CD4-positive, alpha-beta T cell treated with Interleukin-4 for 1 hour (primary cell): ENCODE measurements at places on chromosomes 12 and 14.

DNA sequence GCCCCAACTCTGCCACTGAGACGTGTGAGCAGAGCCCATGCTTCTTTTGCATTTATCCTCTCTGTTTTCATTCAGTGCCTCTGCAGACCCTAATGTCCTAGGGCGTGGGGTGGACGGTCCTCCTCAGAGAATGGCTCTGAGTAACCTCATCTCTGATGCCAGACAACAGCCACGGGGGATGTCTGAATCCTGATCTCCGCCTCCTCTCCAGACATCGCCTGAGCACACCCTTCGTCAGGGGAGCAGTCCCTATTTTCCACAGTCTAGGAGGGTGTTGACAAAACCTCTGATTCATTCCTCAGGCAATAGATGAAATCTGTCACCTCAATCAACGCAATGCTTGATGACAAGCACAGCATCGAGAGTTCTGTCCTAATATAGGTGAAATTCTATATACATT is 109.2 kb upstream of the DYRK2 start:
- no peak for DNase-seq

- no peak for DNase-seq
These were observed 2.6 kb downstream of the IRAK3 start for GRCh38 chr12:66191547-66192126.

- no peak for DNase-seq
These were observed 21.6 kb downstream of the PUS7L start for GRCh38 chr12:43736927-43737440.

DNA sequence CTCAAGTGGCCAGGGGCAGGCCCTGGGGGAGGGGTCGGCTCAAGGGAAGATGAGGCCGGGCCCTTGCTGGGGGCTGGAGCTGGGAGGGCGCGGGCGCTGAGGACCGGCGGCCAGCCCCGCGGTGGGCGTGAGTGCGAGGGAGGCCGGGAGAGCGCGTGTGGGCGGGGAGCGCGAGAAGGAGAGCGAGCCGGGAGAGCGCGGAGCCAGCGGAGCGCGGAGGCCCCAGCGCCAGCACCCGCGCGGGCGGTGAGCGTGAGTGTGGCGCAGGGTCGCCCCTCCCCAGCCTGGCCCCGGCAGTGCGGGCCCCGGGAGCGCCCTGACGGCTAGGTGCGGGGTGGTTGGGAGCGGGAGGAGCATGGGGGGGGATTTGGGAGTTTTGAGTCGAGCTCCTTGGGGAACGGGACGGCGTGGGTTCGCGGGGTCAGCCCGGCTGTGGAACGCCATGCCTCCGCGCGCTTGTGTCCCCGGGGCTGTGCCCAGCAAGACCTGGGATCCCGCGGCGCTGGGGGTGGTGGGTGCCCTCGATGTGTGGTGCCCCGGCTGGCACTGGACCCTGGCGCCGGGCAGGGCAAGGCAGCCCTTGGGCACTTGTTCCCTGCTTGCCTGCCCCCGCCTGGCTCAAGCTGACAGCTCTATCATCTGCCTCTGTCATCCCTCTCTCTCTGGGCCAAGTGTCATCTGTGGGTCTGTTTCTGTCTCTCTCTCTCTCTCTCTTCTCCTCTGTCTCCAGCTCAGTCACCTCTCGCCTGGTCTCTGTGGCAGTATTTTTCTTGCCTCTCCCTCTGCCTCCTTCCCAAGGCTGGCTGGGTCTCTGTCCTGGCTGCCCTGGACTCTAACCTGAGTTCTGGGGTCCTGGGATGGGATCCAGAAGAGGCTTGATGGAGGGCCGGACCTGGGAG is at the start of gene LBHD2:
Gene LBHD2, plus strand, starts transcription at position 190 of the 899 bp plus-strand sequence. CDS start 1,803 bp downstream, outside the sequence.
- DNase-seq, result no peak

- no peak for DNase-seq
These were observed 26.9 kb upstream of the GCH1 start for GRCh38 chr14:54929556-54929955.

GRCh38 chr12:11949738-11950411 is 120.9 kb upstream of the BCL2L14 start:
- no peak for DNase-seq

- no peak for DNase-seq
These were observed 4.9 kb downstream of the RHOJ start for GRCh38 chr14:63209160-63209559.

DNA sequence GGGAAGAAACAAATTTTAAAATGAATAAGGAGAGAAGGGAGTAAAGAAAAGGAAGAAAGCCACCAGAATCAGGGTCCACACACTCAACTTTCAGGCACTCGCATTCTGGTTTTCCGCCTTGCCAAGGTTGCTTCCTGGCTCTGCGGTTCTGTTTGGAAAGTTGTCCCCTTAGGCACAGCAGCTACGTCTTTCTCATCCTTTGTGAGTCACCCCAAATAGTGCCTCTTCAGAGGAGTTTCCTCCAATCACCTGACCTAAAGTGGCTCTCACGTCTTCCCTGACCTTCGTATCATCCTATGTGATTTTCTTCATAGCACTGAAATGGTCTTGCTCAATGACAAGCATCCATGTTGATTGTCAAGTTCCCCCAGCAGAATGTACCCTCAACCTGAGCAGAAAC is 99.5 kb upstream of the TMCC3 start:
- no peak for DNase-seq

DNA sequence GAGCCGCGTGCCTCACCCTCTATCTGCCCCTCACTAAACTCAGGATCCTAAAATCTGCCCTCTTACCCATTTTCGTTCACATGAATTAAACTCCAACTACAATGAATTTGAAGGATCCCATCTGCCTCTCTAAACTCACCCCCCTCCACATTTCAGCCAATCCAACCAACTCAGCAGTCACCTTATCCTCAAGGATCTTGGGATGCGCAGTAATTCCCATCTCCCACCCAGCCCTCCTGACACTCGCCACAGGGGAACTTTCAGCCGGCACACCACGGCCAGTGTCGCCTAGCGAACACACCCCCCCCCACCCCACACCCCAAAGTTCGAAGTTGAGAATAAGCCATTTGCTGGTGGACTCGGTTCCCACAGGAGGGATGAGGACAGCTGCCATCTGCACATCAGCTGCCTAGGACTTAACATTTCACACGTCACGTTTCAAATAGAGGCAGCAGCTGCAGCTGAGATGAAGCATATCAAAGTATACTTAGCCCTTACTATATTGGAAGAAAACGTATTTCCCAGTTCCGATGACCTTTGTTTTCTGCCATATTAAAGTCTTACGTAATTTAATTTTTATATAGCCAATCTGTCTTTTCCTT is 8.7 kb upstream of the SELPLG start:
- DNase-seq, result no peak

GRCh38 chr12:113892556-113892955 is 73.6 kb downstream of the RBM19 start:
- no peak for DNase-seq

- DNase-seq, result peak; percentile 20
These were observed 28.5 kb downstream of the FOS start for GRCh38 chr14:75306927-75307699.

- no peak for DNase-seq
These were observed 298.4 kb upstream of the AMIGO2 start for GRCh38 chr12:47378222-47378582.

DNA sequence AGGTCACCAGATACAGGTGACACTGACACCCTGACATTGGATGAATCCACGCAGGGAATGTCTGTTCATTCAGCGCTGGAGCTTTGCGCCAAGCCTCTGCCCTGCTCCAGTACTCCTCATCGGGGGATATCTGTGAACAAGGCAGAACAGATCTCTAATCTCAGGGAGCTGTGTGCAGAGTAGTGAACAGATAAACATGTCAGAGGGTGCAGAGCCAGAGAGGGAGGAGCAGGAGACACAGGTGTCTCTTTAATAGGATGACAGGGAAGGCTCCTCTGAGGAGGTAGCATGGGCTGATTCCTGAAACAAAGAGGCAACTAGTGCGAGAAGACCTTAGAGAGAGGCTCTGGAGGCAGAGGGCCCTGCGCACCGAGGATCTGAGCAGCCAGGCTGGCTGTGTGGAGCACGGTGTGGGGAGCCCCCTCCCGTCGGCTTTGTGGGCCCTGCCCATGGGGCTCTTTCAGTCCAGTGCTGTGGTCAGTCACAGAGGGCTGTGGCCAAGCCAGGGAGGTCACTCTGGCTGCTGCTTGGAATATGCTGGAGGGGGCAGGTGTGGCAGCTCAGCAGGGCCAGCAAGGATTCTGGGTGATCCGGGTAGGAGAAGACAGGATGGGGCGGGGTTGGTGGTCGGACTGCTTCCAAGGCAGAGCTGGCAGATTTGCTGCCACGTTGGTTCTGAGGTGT is 55.6 kb downstream of the TECPR2 start:
- DNase-seq, result no peak

DNA sequence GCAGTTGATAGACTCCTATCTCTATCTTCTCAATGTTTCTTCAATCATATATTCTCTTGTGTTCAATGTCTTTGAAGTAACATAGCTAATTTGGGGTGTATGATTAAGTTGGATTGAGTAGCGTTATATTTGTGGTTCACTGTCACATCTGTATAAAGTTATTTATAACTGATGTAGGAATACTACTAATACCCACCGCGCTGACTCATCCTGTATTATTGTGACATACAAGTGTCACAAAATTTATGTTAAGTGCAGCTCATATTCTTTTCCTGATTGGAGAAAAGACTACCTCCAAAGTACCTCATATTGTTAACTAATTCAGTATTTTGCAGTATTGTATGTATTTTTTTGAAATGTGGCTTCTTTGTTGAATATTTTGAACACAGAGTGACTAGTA is 940.8 kb downstream of the SLC6A15 start:
- DNase-seq, result no peak

GRCh38 chr12:28933864-28934527 is 215.1 kb upstream of the FAR2 start:
- DNase-seq, result no peak

GRCh38 chr12:117574655-117575054 is 213.2 kb upstream of the NOS1 start:
- no peak for DNase-seq

- peak; percentile 74 for DNase-seq
These were observed 113.3 kb downstream of the FOXN3 start for GRCh38 chr14:89303456-89304435.

GRCh38 chr12:65664715-65665250 is 159.5 kb upstream of the HMGA2 start:
- no peak for DNase-seq

DNA sequence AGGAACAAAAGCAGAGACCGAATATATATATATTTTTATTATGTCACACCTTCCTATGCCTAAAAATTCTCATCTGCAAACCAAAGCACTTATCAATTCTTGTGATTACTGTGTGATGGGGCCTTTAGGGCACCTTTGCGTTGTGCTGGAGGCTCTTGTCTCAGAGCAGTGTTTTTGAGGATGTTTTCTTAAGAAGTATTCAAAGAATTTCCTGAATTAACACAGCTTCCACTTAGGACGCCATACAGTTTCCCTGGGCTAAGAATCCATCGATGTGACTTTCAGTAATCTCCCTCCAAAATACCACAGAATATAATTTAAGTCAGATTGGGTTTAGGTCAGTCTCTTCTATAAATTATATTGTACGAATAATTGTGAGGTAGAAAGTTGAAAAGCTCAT is 22.0 kb upstream of the HIF1A start:
- no peak for DNase-seq

DNA sequence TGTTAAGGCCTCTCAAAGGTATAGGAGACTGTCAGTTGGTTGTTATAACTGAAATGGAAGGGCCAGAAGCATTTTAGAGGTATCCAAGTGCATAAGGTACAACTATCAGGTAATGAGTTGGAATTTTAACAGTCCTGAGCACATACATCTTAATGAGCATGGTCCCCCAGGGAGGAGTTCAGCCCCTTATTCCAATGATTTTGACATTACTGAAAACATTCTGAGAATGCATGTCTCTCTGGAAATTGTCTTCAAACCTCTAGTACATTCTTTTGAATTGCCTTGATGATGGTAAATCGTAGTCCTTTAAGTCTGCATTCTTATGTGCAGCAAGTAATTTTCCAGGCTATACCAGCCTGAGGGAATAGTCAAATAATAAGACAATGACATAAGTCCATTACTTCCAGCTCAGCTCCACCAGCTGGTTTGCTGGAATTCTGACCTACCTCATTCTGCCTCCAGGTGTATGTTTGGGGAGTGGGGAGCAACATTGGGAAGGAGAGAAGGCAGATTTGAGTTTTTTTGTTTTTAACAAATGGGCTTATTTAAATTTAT is 239.2 kb downstream of the MSRB3 start:
- no peak for DNase-seq

GRCh38 chr12:1319212-1319611 is 275.2 kb downstream of the FBXL14 start:
- no peak for DNase-seq

GRCh38 chr12:103175625-103176024 is 218.2 kb downstream of the ASCL1 start:
- DNase-seq, result no peak

- DNase-seq, result no peak
These were observed 3.0 kb upstream of the PITPNM2 start for GRCh38 chr12:123153906-123154305.

- peak; percentile 58 for DNase-seq
These were observed 718 bp downstream of the PACS2 start for GRCh38 chr14:105315211-105315721.

- no peak for DNase-seq
These were observed 701.1 kb downstream of the NOVA1 start for GRCh38 chr14:25896777-25897176.

DNA sequence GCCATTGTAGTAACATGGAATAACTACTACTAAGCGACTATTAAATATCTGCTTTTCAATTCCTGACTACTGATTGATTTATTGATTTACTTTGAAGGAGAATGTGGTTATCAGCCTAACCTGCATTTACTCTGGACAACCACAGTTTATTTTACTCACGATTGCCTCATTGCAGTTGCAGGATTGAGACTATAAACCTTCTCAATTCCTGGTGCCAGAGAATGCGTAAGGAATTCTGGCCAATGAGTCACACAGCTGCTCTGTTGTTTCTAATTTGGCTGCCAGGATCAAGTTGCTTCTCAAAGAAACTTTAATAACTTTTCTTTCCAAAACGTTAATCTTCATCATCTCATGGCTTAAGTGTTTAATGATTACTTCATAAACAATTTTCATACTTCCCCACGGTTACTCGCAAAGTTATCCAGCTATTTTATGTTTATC is 13.1 kb upstream of the TMTC1 start:
- DNase-seq, result no peak

GRCh38 chr12:93612776-93613175 is 40.3 kb downstream of the SOCS2 start:
- no peak for DNase-seq

- no peak for DNase-seq
These were observed 15.7 kb downstream of the ANO6 start for GRCh38 chr12:45231515-45232145.

DNA sequence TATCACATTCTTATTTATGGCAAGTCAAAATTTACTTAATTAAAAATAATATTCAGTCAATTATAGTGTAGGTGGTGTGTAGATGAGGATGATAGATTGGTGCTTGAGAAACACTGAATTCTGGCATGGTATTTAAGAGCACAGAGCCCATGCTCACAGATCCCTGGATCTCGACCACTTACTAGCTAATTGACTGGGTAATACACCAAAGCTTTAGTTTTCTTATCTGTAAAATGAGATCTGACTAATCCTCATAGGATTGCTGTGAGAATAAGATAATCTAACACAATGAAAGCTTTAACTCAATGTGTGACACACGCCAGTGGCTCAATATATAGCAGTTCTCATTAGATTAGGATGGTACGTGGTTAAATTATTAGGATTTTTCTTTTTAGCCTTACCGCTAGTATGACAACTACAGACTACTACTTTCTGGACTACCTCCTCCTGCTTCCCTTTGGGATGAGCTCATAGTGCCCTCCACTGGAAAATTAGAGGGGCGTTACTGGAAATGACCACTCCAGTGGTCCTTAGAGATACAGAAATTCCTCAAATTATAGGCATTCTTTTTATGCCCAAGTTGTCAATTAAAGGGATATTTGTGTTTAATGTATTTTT is 482.8 kb upstream of the TBX3 start:
- DNase-seq, result no peak
